ENCODE measurements at places on chromosomes 16 and 17.
A peak's percentile ranks its signal among the peaks of the same experiment; 100 is the strongest.

GRCh38 chr17:72461757-72462156 is 340.9 kb downstream of the SOX9 start:
- DNase-seq, result no peak

GRCh38 chr16:56606476-56607108 is 1.8 kb upstream of the MT2A start:
- DNase-seq, result no peak

DNA sequence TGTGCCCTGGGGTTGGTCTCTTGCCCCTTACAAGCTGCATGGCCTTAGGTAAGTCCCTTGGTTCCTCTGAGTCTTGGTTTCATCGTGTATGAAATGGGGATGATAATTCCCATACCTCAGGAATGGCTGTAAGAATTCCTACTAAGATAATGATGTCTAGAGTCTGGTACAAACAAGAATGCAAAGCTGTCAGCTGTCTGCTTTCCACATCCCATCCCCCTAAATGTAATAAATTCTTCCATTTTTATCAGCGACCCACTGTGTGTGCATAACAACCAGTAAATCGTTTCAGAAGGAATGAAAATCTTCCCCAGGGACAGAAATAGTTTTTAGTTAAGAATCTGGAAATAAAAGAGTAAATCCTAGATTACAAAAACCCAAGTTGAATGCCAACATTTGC is 95.4 kb downstream of the CPPED1 start:
- DNase-seq, result no peak

DNA sequence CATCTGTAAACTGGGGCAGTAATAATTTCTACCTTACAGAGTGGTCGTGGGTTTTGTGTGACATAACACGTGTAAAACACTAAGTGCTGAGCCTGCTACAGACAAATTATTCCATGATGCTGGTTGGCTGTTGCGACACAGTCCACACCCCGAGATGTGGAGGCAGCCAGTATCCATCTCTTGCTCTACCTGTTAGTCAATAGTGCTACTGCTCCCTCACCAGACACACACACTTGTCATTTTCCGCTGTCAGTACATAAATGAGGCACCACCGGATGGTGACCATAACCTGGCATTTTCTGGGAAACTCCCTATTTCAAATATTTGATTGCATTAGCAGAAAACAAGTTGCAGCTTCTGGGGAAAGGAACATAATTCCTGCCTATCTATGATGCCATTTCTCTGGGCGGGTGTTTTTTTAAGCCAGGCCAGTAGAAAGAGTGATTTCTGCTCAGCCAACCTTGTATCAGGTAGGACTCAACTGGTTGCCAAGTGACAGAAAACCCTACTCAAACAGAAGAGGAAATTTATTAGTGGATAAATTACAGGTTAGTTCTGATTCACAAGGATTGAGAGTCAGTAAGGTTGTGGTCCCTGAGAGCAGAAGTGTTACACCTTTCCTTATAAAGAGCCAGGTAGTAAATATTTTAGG is 24.1 kb downstream of the DNAJA2 start:
- DNase-seq, result no peak

GRCh38 chr16:3358871-3359270 is 3.2 kb downstream of the OR2C1 start:
- DNase-seq, result no peak

DNA sequence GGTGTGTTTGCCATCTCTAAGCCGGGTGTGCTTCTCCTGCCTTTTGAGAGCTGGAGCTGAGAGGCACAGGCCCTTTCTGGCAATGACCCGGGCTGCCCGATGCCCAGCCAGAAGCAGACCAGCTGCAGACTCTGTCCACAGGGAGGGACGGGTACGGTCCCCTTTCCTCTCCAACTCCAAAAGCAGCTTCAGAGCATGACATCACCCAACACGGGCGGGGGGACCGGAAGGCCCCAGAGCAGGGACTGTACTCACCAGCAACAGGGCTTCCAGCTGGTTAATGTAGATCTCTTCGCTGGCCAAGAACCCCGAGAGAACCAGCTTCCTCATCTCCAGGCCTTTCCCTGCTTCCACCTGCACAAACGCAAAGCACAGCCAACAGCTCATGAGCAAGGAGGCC is 79.4 kb downstream of the ABR start:
- DNase-seq, result no peak

GRCh38 chr16:86398622-86399021 is 111.7 kb upstream of the FOXF1 start:
- DNase-seq, result no peak

GRCh38 chr17:73785496-73785895 is 141.3 kb upstream of the SDK2 start:
- DNase-seq, result no peak

- DNase-seq, result no peak
Measured at GRCh38 chr16:85168732-85169256, 56.5 kb upstream of the CIBAR2 start.

GRCh38 chr17:10292057-10292937 is 80.5 kb downstream of the MYH13 start:
- peak; percentile 27 for DNase-seq

GRCh38 chr16:66508248-66508913 is 41.5 kb downstream of the TK2 start:
- DNase-seq, result no peak

- DNase-seq, result no peak
Measured at GRCh38 chr16:80176114-80176513, 364.7 kb upstream of the DYNLRB2 start.

- no peak for DNase-seq
Measured at GRCh38 chr16:85816159-85816558, 16.7 kb downstream of the COX4I1 start.

DNA sequence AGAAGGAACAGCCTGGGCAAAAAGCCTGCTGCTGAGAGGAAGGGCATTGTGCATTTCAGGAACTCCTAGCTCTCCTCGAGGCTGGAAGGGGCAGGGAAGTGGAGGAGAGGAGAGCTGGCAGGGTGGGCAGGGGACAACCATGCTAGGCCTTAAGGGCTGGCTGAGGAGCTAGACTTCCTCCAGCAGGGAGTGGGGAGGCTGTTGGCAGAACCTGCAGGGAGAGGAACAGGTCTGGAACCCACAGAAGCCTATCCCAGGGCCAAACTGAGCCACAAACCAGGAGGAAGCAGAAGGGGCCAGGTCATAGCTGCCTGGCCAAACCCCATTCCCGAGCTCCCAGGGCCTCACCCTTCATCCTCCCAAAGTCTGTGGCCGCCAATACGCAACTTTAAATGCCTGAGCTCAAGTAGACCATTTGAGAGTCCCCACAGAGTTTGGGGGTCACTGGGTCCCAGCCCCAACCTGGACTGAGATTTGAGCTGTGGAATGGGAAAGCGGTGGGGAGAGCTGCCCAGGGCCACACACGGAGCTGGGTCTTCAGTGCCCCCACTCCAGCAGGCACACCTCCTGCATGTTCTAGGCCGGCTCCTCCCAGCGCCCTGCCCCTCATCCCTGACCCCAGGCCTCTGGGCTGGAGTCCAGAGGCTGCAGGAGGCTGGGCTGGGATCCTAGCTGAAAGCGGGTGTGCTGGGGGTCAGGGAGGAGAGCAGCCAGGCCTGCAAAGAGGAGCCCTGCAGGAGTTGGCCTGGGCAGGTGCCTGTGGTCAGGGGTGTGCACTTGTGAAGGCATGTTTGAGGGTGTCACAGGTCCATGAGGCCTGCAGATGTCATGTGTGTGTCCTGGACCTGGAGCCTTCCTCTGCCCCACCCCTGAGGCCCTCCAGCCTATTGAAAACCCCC is 4.5 kb downstream of the CDH5 start:
- no peak for DNase-seq

DNA sequence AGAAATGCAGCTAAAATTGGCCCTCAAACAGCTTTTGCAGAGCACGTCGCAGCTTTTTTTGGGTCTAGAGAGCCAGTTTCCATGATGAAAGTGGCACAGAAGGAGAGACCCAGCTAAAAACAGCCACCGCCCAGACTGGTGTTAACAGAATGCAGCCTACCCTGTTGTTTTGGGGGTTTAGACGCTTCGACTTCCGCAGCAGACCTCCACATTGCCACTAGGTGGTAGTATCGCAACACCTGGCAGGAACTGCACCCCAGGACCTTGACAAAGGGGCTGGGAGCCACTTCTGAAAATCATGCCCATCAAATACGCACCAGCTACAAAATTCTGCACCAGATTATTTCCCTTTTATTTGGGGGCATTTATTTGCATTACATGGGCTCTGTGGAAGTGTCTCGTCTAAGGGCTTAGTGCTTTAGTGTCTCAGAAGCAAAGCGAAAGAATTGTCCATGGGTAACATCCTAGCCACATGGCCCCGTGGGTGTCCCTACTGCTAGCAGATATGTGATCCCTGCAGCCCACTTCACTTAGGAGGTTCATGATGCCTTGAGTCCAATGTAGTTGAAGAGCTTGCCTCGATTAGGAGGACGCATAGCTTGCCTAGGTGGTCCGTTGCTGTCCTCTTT is 167.1 kb downstream of the HAPSTR1 start:
- DNase-seq, result peak; percentile 43

GRCh38 chr17:381941-382643 is 29.5 kb upstream of the RPH3AL start:
- DNase-seq, result no peak

GRCh38 chr17:36532435-36532975 is 2.2 kb downstream of the MYO19 start:
- DNase-seq, result no peak
